SJSA1 (cell line): ENCODE measurements at places on chromosomes 11 and 22.

GRCh38 chr22:24947881-24948280 is 1.4 kb upstream of the LHFPL7 start:
- no peak for DNase-seq

DNA sequence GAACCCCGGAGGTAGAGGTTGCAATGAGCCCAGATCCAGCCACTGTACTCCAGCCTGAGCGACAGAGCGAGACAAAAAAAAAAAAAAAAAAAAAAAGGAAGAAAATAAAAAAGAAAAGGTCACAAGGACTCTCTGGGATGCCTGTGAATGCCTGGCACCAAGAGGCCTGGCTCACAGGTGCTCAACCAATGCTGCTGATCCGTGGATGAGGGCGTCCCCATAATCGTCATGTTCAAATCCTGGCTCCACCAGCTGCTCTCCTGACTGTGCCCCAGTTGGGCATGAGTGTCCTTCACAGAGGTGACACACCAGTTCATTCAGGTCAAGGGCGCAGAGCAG is 645 bp upstream of the GAS2L1 start:
- DNase-seq: no peak

- DNase-seq: no peak
These were observed 16.5 kb upstream of the ETS1 start for GRCh38 chr11:128603752-128604414.

DNA sequence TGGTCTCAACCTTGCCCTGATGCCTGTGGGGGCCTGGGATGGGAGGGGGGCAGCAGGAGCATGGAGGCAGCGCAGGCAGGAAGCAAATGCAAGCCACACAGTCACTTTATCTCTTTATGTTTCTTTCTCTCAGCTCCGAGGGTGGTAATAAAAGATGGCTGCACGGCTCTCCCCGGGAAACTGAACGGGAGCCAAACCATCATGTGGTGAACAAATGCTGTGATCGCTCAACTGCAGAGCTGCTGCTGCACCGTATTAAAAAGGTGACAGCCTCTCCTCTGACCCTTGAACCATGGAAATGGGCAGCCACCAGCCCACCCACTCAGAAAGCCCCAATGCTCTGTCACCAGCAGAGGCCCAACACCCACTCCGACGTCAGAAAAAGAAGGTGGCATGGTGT is 110.0 kb downstream of the TIMP3 start:
- DNase-seq: no peak

GRCh38 chr11:126487711-126488110 is 132.2 kb downstream of the ST3GAL4 start:
- no peak for DNase-seq
